ENCODE measurements at places on chromosomes 1 and 21. TPM values are rescaled to one million over a fixed set of nuclear protein-coding genes. Genes with fewer than 3 reads are reported as not detected.

DNA sequence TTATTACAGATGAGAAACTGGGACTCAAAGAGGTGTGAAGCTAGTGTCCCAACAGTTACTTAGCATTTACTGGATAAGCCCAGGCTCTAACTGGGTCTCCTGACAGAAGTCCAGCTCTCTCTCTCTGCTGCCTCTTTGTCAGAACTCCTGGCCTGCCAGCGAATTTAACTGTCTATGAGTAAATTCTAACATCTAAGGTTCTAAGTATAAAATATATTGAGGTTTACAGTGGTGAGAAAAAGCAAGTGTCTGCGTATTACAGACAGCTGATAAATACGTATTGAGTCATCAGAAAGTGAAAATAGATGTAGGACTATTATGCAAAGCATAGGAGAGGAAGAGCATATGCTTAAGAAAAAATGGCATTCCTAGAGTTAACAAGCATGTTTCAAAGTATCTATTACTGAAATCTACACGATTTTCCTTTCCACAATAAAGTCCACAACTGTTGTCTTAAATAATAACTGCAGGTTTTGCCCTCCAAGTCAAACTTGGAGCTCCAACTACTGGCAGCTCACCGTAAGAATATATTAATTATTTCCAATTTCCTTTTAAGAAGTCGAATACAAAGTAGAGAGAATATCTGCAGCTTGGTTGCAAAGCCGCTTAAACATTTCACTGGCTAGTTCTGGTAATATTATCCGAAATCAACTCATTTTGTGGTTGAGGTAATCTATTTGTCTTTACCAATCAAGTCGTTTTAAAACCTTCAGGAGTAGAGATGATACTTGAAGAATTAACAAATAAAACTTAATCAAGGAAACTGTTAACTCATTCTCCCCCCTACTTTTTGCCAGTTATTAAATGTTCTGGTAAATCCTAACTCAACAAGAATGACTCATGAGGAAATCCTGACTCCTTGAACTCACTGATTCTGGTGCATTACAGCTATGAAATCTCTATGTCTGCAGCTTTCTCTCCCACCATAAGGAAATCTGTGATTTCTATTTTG is 1.4 kb upstream of the RGS2 start:
- DNase-seq = no peak

The DMRTA2 gene
- total RNA-seq = not detected

The FTCD gene
- not detected for total RNA-seq

DNA sequence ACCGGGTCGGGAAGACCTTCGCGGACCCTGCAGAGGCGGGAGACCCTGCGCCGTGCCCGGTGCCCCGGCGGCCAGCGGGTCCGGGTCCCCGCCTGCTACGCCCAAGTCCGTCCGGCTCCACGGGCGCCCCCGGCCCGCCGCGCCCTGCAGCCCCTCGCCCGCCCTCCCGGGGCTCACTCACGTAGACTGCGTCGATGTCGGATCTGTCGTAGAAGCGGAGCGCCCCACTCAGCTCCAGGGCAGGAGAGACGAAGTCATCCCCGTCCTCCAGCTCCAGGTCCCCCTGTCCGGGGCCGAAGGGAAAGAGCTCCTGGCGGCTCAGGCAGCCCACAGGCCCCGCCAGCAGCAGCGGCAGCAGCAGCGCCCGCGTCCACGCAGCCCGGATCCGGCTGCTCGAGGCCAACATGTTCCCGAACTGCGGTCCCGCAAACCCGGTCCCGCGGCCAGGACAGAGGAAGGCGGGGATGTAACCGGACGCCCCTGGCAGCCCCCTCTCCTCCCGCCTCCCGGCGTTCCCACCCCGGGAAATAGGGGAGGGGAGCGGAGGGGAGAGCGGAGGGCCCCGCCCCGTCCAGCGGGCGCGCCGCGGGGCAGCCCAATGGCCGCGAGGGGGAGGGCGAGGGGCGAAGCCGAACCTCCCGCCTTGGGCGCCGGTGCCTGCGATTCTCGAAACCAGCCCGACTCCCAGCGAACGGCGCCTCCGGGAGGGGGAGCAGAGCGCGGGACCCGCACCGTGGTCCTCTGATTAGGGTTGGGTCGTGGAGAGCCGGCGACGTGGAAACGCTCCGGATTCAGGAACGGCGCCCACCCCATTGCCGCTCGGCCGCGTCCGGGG is at the start of gene NID1:
Gene NID1 (minus strand): TSS at position 417 of the 835 bp plus-strand sequence. CDS start 11 bp downstream, at position 406.
- DNase-seq = peak; percentile 61

- DNase-seq = no peak
Measured at GRCh38 chr1:192587386-192588266, 12.1 kb downstream of the RGS1 start.

All from thyroid gland (tissue), 4 donors.